Stimulated activated CD8-positive, alpha-beta memory T cell treated with anti-CD3 and anti-CD28 coated beads, Interleukin-15, amount 100 ng/mL, for 1 hour (primary cell): ENCODE measurements at places on chromosomes 5 and 9.

- no peak for DNase-seq
These were observed 33.2 kb downstream of the SLC36A1 start for GRCh38 chr5:151480384-151481293.

DNA sequence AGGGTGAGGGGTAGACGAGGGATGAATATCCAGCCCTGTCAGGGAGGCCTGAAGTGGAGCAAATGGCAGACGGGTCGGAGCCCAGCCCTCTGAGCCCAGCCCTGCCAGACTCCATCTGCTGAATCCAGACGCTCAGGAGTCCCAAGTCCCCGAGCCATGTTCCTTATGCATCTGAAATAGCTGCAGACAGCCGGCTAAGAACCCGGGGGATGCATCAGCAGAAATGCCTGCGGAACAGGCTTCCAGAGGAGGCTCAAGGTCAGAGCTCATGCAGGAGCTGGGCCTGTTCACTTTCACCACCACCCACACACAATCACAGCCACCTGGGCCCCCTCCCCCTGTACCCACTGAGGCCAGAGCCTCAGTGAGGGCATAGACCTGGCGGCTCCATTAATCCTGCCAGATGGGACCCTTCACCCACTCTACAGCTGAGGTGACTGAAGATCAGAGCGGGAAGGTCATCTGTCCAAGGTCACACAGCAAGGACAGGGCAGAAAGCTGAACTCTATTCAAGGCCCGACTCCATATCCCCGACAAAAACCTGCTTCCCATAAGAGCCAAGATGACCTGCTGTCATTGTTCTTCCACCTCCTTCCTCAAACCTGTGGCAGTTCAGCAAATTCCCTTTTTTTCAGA lies 24.4 kb upstream of the AKNA start:
- DNase-seq = no peak

GRCh38 chr5:137304226-137304874 lies 194.8 kb downstream of the SPOCK1 start:
- no peak for DNase-seq

DNA sequence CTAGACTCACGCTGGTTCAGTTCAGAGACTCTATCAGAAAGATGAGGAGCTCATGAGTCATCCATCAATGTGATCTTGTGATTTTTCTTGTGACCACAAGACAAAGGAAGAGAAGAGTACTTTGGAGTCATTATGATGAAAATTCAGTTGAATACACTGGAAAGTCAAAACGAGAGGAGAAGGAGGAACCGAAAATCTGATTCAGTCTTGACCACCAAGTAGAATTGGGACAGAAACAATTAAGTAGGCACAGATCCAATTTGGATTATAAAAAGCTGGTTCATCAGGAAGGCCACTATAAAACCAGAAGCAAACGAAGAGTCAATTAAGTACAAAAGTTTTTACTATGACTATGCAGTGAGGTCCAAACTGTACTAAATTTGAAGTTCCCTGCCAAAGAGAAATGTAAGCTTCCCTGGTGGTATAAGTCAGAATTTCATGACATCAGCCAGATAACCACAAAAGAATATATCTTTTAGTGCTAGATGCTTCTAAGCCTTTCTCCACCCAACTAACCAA lies 90.9 kb downstream of the THBS4 start:
- no peak for DNase-seq

- no peak for DNase-seq
These were observed 22.2 kb upstream of the ERAP2 start for GRCh38 chr5:96854067-96854466.

DNA sequence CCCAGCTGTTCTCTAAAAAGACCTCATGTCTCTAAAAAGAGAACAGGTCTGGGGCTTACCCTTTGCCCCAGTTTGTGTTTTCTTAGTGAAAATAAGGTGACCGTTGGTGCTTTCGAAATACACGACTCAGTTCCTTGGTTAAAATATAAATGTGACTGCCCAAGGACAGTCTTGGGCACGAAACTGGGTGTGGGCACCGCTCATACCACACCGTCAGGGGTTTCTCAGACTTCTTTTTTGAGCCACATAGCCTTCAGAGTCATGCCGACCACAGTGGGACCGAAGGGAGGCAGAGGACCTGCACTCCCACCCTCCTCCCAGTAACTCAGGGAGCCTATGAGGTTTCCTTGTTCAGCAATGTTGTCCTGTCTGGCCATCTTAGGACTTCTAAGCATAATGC lies 6.5 kb downstream of the SNX18 start:
- DNase-seq = no peak

- DNase-seq = no peak
These were observed 48.6 kb downstream of the FOXI1 start for GRCh38 chr5:170154297-170154696.

DNA sequence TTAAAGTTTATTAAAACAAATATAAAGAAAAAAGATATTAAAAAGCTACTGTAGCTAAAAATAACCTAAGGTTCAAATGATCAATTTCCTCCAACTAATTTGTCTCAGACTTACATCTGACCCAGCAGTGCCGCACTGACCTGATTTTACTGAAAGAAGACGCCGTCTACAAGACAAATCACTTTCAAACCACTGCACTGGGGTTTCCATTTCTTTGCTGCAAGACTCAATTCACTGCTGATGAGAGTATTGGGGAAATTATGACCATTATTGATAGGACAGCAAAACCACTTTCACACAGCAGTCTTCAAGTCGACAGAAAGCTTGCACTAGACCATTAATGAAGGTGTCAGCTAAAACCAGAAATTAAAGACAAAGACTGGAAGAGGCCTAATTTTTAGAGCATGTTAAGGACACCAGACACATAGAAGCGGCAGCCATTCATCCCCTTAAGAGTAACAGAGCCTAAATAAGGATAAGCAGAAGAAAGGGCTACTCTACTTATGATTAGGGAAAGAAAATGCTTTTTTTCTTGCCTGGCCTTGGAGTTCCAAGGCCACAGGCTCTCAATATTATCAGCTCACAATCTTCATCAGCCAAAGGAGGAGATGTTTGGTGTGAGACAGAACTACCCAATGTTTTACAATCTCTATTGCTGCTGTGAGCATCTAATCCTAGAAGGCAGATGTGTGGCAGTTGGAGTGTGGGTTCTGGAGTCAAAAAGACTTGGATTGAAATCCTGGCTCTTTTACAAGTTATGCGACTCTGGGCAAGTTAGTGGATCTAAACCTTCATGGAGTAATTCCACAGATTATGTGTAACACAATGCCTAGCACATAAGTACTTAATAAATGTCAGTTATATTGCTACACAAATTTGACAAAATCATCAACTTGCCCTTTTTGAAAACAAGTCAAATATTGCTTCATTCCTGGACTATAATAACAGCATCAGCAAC lies 190.7 kb downstream of the MAPKAP1 start:
- no peak for DNase-seq

- DNase-seq = no peak
These were observed 66.7 kb downstream of the TARS1 start for GRCh38 chr5:33507426-33507825.

GRCh38 chr5:13987843-13988464 lies 43.5 kb upstream of the DNAH5 start:
- DNase-seq = no peak

- no peak for DNase-seq
These were observed 67.6 kb downstream of the ANKRD33B start for GRCh38 chr5:10631316-10631996.

GRCh38 chr9:99296291-99296951 lies 74.3 kb downstream of the SEC61B start:
- DNase-seq = no peak

DNA sequence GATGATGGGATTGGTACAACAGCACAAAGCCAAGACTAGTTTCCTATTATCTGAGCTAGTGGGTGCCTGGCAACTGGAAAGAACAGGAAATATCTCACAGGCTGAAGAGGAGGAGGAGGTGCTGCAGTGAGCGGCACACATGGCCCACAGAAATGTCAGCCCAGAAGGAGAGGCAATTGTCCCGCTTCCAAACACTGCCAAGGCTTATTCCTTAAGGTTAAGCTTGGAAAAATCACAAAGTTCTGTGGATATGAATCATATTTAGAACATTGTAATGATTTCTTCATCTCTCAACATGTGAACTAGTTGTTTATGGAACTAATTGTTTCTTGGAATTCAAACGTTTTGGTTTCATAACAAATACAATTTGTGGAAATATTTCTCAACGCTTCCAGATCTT lies 1019.5 kb upstream of the SEMA6A start:
- DNase-seq = no peak

- no peak for DNase-seq
These were observed 51.4 kb upstream of the COL15A1 start for GRCh38 chr9:98892288-98892687.

GRCh38 chr5:179954434-179954833 lies 46.7 kb upstream of the TBC1D9B start:
- DNase-seq = no peak

- no peak for DNase-seq
These were observed 57.0 kb upstream of the RANBP6 start for GRCh38 chr9:6072453-6072852.

GRCh38 chr5:130050585-130050984 lies 146.3 kb downstream of the CHSY3 start:
- DNase-seq = no peak

GRCh38 chr9:105444130-105444529 lies 3.7 kb upstream of the FSD1L start:
- DNase-seq = no peak

GRCh38 chr5:178338126-178338749 lies 105.6 kb upstream of the PHYKPL start:
- DNase-seq = no peak

GRCh38 chr9:92140074-92140753 lies 25.0 kb upstream of the SPTLC1 start:
- peak; percentile 44 for DNase-seq

DNA sequence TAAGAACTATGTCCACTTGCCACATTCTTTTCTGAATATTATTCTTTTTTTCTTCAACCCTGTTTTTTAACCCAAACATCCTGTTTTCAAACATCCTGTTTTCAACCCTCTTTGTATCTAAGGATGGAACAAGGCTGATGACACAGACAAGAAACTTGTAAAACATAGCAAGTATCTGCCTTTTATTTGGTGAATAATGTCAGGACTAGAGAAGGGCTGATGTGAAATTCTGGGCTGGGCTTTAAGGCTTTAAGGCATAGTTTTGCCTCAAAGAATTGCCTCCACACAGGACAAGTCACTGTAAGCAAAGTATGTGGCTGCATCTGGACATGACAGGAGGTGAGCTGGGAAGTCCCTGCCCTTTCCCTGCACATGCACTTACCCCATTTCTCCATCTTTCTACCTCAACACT lies 42.5 kb upstream of the RIC1 start:
- DNase-seq = no peak

GRCh38 chr9:125829743-125830142 lies 82.6 kb downstream of the PBX3 start:
- peak; percentile 13 for DNase-seq

- DNase-seq = no peak
These were observed 590.7 kb downstream of the RAB3C start for GRCh38 chr5:59173578-59173977.

DNA sequence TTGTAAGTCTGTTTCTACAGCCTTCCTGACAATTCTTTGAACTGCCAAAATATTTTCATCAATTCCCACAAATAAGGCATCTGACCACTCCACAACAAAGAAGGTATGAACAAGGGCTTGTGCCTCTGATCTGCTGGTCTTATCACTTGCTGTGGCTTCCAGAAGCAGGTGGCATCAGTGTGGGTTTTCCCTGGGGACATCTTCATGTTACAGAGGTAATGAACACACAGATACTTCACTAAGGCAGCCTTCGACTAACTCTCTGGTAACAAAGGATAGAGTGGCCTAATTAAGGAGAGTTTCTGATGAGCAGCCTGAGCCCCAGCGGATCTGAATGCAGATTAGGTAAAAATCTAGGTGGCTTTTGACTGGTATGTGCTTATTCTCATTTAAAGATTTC lies 15.2 kb upstream of the ERAP2 start:
- no peak for DNase-seq

- DNase-seq = no peak
These were observed at the start of gene ASS1 for GRCh38 chr9:130444565-130445221. Gene ASS1 (plus strand): TSS chr9:130444961. CDS start chr9:130452229, 7,268 bp downstream.
